NCI-H187 treated with DMSO at 0.1 percent for 48 hours (cell line): ENCODE measurements at places on chromosomes 5 and 9.

DNA sequence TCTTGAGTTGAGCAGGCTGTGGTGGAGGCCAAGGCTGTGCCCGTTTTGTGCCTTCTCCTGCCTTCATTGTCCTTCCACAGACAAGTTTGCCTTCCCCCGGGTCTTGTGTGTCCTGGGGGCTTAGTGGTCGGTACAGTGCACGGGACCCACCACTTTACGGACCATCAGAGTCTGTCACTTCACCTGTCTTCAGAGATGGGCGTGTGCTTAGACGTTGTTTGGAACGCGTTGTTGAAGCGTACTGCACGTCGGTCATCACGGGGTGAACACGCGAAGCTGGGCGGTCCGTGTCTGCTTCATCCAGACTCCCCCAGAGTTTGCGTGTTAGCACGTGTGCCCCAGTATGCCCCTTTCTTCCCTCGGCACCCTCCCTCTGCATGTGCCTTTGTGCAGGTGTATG lies 24.8 kb downstream of the CEP72 start:
- no peak for DNase-seq

DNA sequence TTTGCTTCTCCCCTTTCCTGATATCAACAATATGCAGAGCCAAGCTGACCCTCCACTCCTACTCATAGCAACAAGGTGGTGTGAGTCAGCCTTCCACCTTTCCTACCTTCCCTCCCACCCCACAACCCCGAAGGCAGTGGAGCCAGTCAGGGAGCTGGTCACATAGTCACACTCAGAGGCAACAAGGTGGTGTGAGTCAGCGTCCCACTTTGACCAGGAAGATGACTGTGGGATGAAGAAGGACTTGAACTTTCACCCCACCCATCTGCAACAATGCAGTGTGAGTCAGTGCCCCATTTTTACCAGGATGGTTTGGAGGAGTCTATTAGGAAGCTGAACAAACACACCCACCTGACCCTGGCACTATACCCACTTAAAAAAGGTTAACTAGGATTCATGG lies 30.1 kb upstream of the ZNF782 start:
- DNase-seq, result no peak

GRCh38 chr5:118405650-118406061 lies 582.7 kb downstream of the DTWD2 start:
- DNase-seq, result peak; percentile 20

- no peak for DNase-seq
Measured at GRCh38 chr5:25849270-25849669, 1189.1 kb downstream of the CDH9 start.

GRCh38 chr5:161167016-161167767 lies 315.2 kb upstream of the ATP10B start:
- DNase-seq, result no peak

DNA sequence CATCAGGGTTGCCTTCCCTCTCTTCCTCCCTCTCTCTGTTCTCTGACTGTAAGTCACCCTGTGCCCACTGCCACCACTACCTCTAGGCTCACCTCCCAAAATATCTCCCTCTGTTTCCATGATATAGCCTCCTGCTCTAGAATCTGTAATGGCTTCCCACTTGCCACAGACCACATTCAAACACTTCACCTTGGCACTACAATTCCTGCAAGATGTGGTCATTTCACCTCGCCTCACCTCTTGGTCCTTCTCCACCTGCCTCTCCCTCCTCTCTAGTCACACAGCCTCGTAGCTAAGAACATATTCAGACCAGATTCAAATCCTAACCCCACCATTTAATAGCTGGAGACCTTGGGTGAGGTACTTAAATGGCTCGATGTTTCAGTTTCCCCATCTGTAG lies 56.9 kb downstream of the SERINC5 start:
- no peak for DNase-seq

DNA sequence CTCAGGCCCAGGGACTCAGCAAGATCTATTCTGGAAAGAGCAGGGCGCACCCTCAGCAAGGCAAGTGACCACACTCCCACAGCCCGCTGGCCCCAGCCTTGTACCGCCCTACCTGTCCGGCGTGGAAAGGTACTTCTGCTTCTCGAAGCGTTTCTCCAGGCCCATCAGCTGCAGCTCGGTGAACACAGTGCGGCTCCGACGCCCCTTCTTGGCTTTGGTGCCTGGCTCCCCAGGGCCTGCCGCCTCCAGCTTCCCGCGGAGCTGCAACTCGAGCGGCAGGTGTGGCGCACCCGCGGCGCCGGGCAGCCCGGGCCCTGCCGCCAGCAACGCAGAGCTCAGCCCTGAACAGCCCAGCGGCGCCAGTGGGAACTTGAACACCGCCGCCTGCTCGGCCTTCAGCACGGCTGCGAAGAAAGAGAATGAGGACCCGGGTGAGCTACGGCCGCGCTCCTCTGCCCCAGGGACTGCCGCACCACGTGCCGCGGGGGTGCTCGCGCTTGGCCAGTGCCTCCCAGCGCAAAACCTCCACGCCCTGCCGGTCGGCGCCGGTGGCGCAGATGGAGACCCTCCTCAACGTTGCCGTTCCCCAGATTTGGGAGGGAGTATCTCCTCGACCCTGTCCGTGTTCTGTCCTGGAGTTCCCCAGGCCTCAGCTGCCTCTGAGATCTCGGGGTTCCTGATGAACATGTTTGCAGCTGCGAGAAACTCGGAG lies 2.2 kb downstream of the BARX1 start:
- no peak for DNase-seq

DNA sequence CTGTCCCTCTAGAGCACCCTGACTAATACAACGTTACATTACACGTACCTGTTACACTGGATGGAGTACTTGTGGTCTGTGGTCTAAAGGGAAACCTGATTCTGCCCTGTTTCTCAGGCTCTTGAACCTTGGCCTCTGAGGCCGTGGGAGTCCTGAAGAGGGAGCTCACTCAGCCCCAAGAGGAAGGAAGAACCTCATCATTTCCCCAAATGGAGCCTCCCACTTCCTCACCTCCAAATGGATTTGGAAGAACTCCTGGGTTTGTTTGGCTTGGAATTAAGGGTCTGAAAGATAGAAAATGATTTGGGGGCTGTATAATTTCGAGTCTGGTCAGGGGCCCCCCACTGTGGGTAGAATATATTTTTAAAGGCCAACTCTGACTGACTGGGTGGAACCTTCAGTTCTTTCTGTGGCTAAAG lies 200.2 kb downstream of the SEMA6A start:
- DNase-seq, result no peak

- no peak for DNase-seq
Measured at GRCh38 chr5:132368186-132368585, 1.3 kb upstream of the SLC22A5 start.

DNA sequence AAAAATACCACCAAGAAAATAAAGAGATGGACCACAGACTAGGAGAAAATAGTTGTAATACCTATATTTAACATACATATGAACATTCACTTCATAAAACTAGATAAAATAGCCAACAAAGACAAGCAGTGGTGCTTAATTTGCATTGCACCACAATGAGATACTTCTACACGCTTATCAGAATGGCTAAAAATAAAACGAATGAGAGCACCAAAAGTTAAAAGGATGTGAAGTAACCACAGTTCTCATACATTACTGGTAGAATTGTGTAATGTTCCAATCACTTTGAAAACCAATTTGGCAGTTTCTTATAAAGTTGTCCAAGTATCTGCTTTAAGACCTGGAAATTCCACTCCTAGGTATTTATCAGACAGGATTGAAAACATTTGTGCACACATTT lies 198.9 kb upstream of the SGCD start:
- no peak for DNase-seq

GRCh38 chr5:31738199-31738598 lies 99.3 kb downstream of the PDZD2 start:
- no peak for DNase-seq

DNA sequence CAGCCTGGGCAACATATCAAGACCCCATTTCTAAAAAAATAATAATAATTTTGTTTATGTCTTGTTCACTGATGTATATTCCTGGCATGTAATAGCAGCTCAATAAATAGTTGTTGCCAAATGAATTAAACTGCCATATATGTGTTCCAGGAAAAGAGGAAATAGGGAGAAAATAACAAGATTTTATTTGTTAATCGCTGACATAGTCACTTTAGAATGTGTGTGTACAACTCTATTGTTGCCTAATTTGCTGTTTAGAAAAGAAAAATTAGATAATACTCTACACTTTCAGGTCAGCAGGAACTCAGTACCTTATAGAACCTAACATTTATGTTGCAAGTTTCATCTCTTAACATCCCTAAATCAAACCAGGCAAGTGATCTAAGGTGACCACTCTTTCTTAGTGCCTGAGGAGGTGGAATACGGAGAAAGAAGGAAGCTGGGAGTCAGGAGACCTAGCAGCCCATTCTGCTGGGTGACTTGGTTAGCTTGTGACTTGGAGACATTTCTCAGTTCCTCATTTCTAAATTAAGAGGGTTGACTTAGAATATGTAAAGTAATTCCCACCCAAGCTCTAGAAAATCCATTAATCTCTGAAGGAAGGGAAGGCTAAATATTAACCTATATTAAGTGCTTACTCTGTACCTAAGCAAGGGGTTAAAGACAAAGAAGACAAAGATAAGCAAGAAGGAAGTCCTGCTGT lies 110.3 kb upstream of the IQGAP2 start:
- DNase-seq, result no peak

DNA sequence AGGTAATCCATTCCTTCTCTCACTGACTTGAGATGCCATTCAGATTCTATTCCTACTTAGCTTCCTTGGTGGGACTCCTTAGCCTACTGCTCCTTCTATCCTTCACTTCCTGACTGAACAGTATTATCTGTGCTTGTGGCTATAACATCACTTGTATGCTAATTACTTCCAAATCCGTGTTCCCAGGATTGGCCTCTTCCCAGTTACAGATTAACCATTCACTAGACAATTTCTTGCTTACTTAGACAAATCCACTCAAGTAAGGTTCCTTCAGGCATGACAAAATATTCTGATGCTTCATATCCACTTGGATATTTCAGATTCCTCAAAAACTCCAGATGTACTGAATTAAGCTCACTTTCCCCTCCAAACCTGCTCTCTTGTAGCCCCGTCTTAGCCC lies 18.3 kb downstream of the LIFR start:
- DNase-seq, result no peak

GRCh38 chr5:131378721-131379541 lies 115.1 kb downstream of the CDC42SE2 start:
- DNase-seq, result no peak

DNA sequence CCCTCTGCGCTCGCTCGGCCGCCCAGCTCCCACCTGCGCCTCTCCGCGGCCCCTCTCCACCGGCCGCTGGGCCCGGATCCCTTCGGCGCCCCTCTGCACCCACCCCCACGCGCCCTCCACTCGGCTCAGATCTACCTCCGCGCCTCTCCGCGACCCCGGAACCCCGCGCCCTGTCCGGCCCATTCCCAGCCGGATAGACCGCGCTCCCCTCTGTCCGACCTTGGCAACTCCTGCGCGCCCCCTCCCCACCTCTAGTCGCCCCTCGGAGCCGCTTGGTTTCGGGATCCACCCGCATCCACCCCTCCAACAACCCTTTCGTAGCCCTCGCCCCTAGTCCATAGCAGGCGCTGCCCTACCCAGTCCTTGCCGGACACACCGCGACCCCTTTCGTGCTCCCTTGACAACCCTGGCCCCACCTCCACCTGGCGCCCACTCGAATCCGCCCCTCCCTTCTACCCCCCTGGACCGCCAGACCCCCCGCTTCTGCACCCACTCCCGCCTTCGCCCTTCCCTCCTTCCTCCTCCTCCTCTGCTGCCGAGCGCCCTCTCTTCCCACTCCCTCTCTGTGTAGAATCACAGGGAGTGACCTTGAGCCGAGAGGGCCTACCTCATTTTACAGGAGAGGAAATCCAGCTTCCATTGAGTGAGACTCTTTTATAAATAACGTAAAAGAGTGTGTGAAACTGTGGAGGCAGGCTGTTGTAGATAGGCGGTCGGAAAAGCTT lies 525 bp upstream of the AK3 start:
- no peak for DNase-seq

DNA sequence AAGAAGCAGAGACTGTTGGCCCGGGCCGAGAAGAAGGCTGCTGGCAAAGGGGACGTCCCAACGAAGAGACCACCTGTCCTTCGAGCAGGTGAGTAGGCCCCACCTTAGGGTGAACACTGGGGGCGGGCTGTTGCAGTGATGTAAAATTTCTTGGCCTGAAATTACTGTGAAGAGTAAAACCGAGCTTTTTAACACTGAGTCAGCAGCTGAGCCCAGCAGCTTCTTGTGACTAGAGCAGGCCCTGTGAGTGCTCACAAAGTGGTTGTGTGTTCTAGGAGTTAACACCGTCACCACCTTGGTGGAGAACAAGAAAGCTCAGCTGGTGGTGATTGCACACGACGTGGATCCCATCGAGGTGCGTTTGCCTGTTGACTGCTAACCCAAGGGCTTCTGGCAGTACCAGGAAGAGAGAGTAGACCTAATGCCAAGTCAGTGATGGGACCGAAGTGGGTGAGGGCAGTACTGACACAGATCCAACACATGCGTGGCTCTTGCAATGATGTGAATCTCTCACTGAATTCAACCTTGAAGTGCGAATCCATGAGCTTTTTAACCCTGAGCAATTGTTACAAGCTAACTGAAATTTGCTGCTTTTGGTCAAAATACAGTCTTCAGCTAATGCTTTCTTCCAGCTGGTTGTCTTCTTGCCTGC lies 2.1 kb downstream of the RPL7A start:
- no peak for DNase-seq
